ENCODE measurements at places on chromosomes 16 and 17.
A peak's percentile ranks its signal among the peaks of the same experiment; 100 is the strongest.

- DNase-seq = peak; percentile 11
Measured at GRCh38 chr17:29399634-29400033, 9.5 kb downstream of the TAOK1 start.

- DNase-seq = no peak
Measured at GRCh38 chr16:2056077-2056476, 8.3 kb downstream of the TSC2 start.

- no peak for DNase-seq
Measured at GRCh38 chr17:35341411-35341992, 31.9 kb downstream of the SLFN11 start.

DNA sequence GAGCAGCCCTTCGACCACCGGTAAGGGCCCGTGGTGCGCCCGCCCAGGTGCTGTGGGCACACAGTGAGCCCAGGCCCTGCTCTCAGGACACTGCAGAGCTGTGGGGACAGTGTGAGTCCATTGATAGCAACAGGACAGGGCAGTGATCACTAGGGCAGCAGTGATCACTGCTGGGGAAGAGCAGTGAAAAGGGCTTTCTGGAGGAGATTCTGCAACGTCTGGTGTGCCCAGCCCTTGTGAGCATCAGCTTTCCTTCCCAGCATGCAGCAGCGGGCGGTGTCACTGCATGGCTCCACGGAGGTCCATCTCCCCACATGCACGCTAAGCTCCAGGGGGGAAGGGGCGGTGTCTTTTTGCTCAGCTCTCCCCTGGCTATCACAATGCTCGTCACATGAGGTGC is 32.1 kb downstream of the MAP1LC3B start:
- no peak for DNase-seq

DNA sequence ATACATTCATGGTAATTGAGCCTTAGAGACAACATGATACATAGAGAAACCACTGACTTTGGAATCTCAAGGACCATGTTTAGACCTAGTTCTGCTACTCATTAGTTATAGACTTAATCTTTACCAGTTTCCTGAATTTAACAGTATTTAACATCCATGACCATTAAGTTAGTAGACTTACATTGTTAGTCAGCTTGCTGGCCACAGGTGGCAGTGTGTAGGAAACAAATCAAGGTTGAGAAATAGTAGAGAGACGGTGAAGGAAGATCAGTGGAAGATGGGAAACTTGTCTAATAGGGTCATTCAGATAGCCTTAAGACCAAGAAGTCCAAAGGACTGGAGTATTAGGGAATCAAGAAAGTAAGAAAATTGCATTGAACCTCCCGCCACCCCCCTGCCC is 31.0 kb downstream of the OMG start:
- DNase-seq = no peak

DNA sequence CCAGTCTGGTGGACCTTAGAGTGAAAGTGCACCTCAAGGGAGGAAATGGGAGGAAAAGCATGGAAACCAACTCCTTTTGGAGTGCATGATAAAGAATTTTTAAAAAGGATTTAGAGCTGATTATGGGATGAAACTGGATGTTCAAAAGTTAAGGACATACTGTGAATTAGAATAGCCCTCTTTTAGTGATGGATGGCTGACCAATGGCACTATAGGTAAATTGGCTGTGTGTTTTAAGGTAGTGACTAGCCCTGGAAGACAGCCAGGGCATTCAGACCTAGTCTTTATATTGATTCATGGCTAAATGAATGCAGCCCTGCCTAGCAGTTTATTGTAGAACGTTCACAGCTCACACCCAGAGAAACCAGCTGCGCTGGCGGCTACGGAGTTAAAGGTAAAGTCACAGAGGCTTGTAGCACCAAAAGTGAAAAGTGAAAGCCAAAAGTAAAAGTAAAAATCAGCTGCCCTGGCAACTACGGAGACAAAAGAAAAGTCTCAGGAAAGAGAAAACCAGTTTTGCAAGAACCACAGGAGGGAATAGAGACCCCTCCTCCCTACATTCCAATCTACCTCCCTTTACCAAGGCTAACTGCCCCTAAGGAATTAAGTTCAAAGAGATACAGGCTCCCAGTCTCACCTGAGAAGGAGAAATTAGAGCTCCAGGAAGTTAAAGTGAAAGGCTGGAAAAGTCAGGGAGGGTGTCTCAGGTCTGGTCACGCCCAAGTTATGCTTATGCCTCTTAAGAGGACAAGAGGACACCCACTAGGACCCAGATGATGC is 21.8 kb downstream of the ACSM1 start:
- no peak for DNase-seq

- DNase-seq = no peak
Measured at GRCh38 chr16:23134274-23134673, 15.0 kb downstream of the USP31 start.

DNA sequence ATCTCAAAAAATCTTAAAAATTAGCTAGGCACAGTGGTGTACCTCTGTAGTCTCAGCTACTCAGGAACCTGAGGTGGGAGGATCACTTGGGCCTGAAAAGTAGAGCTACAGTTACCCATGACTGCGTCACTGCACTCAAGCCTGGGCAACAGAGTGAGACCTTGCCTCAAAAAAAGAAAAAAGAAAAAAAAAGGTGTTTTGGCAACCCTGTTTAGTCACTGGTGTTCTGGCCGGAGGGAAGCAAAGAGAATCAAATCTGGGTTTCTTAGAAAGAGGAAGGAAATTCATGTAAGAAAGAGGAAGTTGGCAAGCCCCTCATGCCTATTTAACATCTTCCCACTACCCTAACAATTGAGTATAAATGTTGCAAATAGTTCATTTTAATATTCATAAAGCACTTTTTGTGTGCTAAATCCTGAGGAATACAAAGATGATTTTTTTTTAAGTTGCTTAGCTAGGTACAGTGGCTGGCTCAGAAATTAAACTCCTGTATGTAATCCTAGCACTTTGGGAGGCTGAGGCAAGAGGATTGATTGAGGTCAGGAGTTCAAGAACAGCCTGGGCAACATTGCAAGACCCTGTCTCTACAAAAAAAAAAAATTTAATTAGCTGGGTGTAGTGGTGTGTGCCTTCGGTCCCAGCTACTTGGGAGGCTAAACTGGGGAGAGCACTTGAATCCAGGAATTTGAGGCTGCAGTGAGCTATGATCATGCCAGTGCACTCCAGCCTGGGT is 6.5 kb upstream of the USP32 start:
- DNase-seq = no peak

DNA sequence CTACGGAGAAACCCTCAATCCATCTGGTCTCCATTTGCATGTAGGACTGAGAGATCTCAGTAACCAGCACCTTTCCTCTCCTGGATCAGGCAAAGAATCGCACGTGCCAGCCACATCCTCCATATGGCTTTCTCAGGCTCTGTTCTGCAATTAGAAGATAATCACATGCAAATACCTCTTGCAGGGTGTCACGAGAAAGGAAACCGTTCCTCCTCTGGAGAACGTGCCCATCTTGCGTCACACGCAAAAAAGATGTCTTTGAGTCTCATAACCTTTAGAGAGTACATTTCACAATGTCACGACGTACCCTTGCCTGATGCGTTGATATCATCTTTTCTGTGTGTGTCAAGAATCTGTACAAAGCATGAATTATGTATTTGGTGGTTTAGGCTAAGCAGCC is 36.2 kb upstream of the DNAH17 start:
- DNase-seq = no peak

- DNase-seq = no peak
Measured at GRCh38 chr17:27241346-27241946, 52.5 kb upstream of the WSB1 start.

- peak; percentile 67 for DNase-seq
Measured at GRCh38 chr17:10197362-10197720, 1.1 kb downstream of the GAS7 start.

GRCh38 chr17:5598457-5598856 is 14.1 kb upstream of the NLRP1 start:
- no peak for DNase-seq

GRCh38 chr16:73369851-73370250 is 321.9 kb upstream of the ZFHX3 start:
- no peak for DNase-seq

DNA sequence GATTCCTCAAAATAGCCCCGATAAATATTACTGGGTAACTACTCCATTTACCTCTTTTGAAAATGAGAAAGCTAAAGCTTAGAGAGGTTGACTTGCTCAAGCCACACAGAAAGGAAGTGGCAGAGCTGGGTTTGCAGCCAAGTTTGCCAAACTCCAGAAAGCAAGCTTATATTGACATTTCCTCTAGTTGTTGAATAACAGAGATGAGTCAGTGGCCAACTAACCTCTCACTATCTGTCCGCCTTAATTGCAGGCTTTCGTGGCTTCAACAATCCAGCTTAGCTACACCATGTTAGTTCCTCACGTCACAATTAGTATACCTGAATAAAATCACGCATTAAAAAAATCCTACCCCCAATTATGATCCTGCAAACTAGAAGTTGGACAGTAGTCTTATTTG is 151.7 kb downstream of the CNTNAP4 start:
- no peak for DNase-seq

- DNase-seq = no peak
Measured at GRCh38 chr17:71237903-71238538, 882.8 kb upstream of the SOX9 start.

GRCh38 chr17:49582789-49583188 is 7.1 kb downstream of the NXPH3 start:
- no peak for DNase-seq

- no peak for DNase-seq
Measured at GRCh38 chr17:1050996-1051925, 54.3 kb downstream of the TIMM22 start.

- peak; percentile 68 for DNase-seq
Measured at GRCh38 chr16:57446531-57447185, 527 bp downstream of the CIAPIN1 start.

GRCh38 chr16:77723108-77723514 is 797 bp downstream of the NUDT7 start:
- no peak for DNase-seq

- DNase-seq = no peak
Measured at GRCh38 chr17:51730303-51731050, 428.0 kb downstream of the CA10 start.

DNA sequence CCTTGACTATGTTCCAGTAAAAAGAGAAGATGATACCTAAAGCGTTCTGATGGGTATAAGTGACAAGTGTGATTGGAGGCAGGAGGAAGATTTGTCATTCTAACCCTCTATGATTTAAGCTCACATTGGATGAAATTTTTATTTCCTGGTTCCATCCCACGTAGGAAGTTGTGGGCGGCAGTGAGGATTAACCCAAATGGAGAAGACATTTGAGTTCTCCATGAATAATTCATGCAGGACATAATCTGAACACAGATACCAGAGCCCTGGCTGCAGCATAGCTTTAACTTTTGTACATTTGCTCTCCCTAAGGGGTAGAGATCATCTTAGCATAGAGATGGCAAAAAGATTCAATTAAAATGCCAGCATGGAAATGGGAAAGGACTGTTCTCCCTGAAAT is 146.3 kb downstream of the SLC39A11 start:
- DNase-seq = no peak

DNA sequence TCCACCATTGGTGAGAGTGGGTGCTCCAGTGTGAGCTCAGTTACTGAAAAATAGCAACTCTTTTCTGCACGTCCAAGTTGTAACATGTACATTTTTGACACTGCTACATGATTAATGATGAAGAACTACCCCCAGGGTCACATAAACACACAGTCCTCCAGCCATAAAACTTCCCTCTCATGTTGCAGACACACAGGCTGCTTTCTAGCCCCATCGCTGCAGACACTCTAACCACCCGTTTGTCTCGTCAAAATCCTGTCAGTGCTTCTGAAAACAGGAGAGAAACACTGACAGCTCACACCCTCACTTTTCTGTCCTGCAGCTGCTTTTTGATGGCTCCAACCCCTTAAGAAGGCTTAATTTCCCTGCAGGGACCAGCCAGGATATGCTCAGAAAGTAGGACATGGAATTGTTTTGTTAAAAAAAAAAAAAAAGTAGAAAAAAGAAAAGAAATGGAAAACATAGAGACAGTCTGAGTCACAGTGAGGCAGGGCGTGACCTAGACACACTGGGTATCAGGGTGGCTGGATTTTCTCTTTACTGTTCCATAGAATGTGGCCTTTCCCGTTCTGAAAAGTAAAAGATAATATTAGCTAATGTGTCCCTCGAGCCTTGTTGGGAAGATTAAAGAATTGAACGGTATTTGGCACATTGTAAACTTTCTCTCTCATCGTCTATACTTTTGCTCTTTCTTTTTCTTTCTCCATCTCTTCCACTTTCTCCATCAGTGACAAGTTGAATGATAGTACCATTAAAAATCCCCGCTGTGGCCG is 20.7 kb upstream of the CCL5 start:
- DNase-seq = no peak

DNA sequence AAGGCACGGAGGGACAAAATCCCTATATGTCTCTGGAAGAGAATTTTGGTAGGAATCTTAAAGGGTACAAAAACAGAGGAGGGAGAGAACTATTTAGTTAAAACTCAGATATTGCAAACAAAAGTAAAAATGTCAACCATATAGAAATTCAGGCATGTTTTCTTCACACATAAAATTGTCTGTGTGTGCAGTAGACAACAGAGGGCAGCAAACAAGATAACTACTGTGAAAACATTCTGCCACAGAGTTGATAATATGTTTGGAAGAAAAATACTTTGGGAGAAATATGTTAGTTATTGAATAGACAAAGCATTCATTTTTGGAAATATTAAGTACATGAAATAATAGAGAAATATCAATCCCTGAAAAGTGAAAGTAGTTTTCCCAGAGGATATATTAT is 56.2 kb downstream of the SNX11 start:
- DNase-seq = no peak

DNA sequence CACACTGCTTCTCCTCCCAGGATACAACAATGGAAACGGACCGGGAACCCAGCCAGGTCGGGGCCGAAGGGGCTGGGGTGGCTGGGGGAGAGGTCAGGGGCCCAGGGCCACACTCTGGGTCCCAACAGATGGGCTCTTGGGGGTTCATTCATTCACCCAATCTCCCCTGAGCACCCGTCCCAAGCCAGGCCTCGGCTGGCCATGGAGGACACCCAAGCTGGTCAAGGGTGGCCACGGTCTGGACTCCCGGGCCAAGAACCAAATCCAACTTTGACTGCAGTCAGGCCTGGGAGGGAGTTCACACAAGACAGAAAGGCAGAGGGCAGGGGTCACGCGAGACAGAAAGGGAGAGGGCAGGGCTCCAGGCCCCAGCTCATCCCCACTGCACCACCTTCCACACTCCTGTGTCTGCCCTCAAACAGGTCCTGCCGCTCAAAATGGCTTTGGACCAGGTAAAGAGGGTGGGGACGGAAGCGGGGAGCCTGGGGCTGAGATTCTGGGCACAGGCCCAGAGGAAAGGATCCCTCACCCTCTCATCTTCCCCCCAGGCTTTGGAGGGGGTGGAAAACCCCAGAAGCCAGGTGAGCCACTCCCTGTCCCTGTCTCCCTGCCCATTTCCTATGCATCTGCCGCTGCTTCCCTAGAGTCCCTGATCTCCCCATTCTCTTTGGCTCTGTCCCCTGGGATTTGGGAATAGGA is 12.3 kb upstream of the PKMYT1 start:
- DNase-seq = no peak

- DNase-seq = peak; percentile 78
Measured at GRCh38 chr17:75077496-75078283, 10.1 kb upstream of the SLC16A5 start.

- no peak for DNase-seq
Measured at GRCh38 chr16:4378999-4379690, 7.5 kb downstream of the VASN start.

Data from right atrium auricular region (tissue), 2 donors.